ENCODE measurements at places on chromosomes 2 and 18.

DNA sequence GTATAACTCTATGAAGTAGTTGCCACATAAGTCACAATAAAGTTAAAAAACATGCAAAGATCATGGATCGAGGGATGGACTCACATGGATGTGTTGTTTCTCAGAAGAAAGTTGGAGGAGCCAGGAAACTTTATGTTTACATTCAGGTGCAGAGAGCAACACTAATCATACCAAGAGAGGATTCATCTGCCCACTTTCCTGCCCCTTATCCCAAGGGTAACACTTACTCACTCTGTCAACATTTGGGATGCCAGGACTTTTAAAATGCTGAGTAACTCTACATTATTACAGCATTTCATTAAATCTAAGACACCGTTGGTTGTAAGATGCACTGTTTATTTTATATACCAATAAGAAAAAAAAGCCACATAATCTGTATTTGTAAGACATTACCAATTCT is 170.4 kb downstream of the KCNE4 start:
- no peak for DNase-seq

- peak; percentile 21 for DNase-seq
Observed at GRCh38 chr2:42984081-42984480, 191.7 kb upstream of the HAAO start.

GRCh38 chr2:27942612-27943547 is 52.4 kb downstream of the BABAM2 start:
- DNase-seq: no peak

- no peak for DNase-seq
Observed at GRCh38 chr2:223238301-223238700, 186.3 kb downstream of the KCNE4 start.

Measured in fibroblast of the aortic adventitia (primary cell).